ENCODE measurements at places on chromosomes 3 and 15.

- DNase-seq = no peak
Observed at GRCh38 chr3:65831733-65832425, 206.8 kb downstream of the MAGI1 start.

DNA sequence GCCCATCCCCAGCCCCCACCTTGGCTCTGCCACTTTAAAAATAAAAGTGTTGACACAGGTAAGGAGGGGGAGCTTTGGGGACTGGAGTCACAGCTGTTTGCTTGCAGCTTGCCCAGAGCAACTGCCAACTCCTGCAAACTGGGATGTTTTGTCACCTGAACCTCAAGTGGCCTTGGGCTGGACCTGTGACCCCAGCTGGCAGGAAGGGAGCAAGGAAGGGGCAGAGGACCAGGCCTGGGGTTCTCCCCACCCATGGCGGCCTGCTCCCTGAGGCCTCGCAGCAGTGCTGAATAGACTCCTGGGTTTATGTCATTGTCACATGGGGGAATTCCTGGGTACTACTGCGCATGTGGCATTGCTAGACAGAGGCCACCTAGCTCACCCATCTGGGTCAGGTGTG, 246.9 kb upstream of the TLE3 start:
- no peak for DNase-seq

DNA sequence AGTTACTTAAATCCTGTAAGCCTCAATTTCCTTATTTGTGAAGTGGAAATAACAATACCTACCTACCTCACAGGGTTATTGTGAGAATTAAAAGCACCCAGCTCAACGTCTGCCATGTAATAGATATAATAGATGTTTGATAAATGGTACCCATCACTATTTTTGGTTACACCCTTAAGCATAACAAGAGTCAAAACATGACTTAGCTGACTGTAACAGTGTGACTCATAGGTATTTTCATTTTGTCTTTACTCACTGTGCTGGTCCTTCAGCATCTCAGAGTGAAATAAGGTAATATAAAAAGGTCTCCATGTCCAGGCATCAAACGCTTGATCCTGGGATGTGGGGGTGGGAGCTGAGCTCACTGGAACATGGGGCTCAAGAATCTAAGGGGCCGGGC, 3.1 kb downstream of the CPLX3 start:
- DNase-seq = no peak

- no peak for DNase-seq
Observed at GRCh38 chr3:133937756-133938601, 42.3 kb upstream of the RAB6B start.

GRCh38 chr15:33671456-33671855, 296.8 kb upstream of the CHRM5 start:
- DNase-seq = no peak

GRCh38 chr3:172302203-172302602, 146.1 kb downstream of the GHSR start:
- DNase-seq = no peak

- DNase-seq = no peak
Observed at GRCh38 chr15:66720206-66721010, 18.4 kb downstream of the SMAD6 start.

DNA sequence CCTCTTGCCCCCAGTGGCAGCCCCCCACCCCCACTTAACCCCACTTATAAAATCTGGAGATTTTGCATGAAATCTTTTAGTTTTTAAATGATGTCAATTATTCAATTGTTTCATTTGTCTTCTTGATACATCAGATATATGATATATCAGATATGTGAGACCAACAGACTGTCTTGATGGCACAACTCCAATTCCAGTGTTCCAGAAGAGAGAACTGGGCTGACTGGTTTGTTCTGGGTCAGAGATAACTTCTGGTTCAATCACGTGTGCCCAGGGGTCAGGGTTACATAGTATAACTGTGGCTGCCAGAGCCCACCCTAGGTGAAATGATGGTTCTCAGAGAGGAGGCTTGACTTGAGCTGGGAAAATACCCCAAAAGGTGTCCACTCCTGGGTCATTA, 32.4 kb upstream of the ATG7 start:
- no peak for DNase-seq

DNA sequence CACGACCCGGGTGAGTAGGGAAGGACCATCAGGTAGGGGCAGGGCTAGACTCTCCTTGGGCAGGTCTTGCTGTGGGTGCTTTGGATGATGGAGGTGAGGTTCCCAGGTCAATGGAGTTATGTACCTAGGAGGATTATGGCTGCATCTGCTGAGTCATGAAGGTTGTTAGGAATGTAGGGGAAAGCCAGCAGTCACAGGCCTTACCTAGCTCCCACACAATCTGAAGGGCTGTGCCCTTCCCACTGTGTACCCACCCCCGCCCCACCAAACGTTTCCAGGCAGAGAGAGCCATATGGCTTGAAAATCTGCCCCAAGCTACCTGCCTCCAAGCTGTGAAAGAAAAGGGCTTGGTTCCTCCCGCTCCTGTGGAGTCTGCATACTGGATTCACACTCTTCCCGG, 573.4 kb upstream of the DPPA4 start:
- no peak for DNase-seq

DNA sequence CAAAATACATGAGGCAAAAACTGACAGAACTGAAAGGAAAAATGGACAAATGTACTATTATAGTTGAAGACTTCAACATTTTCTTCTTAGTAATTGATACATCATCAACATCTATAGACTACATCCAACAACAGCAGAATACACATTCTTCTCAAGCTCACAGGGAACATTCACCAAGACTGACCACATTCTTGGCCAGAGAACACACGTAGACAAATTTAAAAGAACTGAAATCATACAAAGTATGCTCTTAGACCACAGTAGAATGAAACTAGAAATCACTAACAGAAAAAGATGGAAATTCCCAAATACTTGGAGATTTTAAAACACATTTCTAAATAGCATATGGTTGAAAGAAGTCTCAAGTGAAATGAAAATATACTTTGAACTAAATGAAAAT, 55.1 kb upstream of the NSMCE3 start:
- no peak for DNase-seq

DNA sequence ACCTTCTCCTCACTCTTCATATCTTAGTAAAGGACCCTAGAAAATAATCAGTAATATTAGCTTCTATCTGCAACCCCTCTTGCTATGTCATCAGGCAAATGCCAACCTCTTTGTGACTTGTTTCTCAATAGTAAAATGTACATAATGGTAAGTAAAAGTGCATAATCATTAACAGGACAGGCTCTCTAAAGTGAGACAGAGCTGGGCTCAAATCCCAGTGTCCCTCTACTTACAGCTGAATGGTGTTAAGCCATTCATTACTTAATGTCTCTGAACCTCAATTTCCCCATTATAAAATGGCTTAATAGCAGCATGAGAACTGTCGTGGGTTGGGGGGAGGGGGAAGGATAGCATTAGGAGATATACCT, 62.6 kb upstream of the ATP11B start:
- DNase-seq = no peak

- peak; percentile 84 for DNase-seq
Observed at GRCh38 chr15:45454814-45455213, 67.7 kb downstream of the SLC30A4 start.

DNA sequence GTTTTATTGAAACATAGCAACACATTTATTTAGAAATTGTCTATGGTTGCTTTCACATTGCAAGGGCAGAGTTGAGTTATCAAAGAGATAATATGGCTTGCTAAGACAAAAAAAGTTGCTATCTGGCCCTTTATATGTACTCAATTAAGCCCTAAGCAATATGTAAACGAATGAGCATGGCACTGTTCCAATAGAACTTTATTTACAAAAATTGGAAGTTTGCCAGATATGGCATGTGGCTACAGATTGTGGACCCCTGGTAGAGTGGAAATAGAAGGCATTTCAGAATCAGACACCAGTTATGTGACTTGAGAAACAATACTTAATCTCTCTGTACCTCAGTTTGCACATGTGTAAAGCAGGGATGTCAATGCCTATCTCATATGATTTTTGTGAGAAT, 515.6 kb upstream of the SGO1 start:
- no peak for DNase-seq

GRCh38 chr3:118628704-118629341, 405.8 kb downstream of the IGSF11 start:
- peak; percentile 24 for DNase-seq

DNA sequence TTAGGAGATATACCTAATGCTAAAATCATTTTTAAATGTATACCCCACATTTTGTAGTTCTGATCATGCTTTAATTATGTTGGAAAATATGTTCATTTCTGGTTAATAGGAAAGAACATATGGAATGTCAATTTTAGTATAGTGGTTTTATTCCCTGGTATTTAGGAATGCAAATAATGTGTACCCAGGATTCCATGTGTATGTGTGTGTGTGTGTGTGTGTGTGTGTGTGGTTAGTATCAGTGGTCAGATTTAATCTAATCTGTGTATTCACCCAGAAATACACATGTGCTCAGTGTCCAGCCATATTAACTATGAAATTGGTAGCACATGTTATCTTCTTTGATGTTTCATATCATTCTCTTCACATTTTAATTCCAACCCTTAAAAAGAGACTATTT, 233.5 kb upstream of the DCBLD2 start:
- DNase-seq = no peak

- DNase-seq = no peak
Observed at GRCh38 chr15:78726870-78727551, 84.3 kb downstream of the ADAMTS7 start.

- no peak for DNase-seq
Observed at GRCh38 chr15:39139431-39140059, 441.3 kb upstream of the THBS1 start.

DNA sequence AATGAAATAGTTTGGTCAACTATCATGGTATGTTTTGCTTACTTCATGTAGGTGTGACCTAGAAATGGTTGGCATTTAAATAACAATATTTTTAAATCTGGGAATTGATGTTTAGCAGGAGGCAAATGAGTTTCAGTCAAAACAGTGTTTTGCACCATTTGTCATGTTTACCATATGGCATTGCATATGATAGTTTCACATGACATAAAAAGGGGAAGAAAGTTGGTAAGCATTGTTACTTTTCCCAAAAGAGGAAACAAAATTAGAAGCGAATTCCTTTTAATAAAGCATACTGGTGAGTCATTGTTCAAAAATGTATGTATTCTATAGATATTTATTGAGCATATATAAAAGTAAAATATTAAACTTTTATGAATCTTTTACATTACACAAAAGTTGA, 2.3 kb downstream of the RNF13 start:
- DNase-seq = no peak

- DNase-seq = no peak
Observed at GRCh38 chr3:195905970-195906864, 2.1 kb downstream of the TNK2 start.

DNA sequence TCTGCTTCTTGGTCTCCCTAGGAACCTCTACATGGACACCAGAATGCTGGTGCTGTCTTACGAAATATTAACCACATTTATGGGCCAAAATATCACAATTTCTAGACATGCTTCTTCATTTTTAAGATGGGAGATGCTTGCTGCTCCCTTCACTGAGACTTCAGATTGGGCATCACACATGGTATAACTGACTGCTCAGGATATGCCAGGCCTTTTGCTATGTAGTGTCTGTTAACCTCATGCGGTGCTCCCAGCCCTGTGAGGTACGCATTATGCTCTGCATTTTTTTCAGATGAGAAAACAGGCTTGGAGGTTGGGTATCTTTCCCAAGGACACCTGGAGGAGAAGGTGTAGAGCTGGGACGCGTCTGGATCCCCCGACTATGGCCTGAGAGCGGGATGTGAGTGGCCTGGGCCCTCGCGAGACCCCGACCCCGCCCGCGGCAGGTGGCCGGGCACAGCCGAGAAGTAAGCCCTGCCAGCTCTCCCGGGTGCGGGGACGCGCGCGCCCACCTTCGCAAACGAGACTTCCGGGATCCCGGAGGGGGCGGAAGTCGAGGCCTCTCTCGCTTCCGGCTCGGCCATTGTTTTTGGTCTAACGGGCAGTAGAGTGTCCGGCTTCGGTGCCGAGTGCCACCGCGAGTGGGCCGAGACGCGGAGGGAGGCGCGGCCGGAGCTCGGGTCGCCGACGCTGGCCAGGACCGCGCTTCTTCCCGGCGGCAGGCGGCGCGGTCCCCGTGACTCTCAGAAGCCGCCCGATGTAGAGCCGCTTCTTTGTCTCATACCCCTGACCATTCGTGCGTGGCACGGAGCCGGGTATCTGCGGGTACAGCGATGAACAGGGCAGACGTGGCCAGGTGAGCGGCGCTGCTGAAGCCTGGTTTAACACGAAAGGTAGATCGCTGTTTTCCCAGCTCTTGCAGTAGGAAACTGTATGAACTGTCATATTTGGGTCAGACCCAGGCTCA, at the start of gene ZKSCAN7:
TSS of gene ZKSCAN7 (plus strand) at position 568 of the 967 bp plus-strand sequence. CDS start 1,855 bp downstream, outside the sequence.
- no peak for DNase-seq

GRCh38 chr15:78993931-78994530, 49.2 kb upstream of the CTSH start:
- no peak for DNase-seq

GRCh38 chr3:36579746-36580145, 184.6 kb downstream of the DCLK3 start:
- no peak for DNase-seq

- peak; percentile 23 for DNase-seq
Observed at GRCh38 chr3:171309906-171310359, 150.3 kb downstream of the TNIK start.

All from smooth muscle cell of the brain vasculature (primary cell).